ENCODE measurements at places on chromosomes 6 and 20.

DNA sequence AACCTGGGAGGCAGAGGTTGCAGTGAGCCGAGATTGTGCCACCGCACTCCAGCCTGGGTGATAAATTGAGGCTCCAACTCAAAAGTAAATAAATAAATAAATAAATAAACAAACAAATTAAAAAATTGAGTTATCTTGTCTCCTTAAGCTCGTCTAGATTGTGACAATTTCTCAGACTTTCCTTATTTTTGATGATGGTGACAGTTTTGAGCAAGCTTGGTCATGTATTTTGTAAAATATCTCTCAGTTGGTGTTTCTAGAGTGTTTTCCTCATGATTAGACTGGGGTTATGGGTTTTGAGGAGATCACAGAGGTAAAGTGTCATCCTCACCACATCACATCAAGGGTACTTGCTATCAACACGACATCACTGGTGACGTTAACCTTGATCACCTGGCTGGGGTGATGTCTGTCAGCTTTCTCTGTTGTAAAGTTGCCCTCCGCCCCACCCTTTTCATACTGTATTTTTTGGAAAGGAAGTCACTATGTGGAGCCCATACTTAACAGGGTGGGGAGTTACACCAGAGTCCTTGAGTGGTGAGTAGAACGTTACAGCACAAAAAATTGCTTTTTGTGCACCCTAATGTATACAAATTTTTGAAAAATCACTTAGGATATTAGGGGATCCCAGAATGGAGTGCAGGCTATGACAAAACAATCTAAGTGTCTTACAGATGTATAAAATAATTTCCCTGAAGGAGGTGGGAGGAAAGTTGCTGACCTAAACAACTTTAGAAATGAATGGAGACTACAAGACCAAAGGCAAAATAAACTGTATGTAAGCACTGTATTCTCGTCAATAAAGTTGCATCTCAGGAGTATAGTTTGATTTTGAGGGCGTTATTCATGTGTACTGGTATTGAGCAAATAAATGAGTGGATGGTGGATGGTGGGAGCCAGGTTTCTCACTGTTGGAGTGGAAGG lies 116.4 kb upstream of the SGK1 start:
- DNase-seq = no peak

GRCh38 chr20:42435230-42435629 lies 754.5 kb downstream of the PTPRT start:
- DNase-seq = no peak

GRCh38 chr6:45822873-45823272 lies 192.8 kb downstream of the CLIC5 start:
- no peak for DNase-seq

- no peak for DNase-seq
Measured at GRCh38 chr6:130161683-130162404, 60.9 kb downstream of the SAMD3 start.

GRCh38 chr6:15614277-15614676 lies 48.6 kb downstream of the DTNBP1 start:
- DNase-seq = no peak

DNA sequence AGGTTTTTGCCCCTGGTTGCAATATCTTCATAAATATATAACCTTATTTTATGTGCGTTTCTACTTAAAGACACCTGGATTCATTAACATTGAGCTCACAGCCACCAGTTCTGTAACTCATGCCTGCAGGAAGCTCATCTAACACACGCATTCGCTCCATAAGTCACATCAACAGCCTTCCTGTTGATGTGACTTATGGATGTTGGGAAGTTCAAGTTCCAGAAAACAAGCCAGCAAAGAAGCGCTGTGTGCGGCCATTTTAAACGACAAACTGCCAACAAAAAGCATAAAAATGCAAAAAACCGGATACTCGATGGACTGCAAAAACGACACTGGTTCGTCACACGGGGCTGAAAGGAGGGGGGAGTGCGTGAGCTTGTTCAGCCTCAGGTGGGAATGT lies 77.9 kb upstream of the NFATC2 start:
- DNase-seq = no peak

DNA sequence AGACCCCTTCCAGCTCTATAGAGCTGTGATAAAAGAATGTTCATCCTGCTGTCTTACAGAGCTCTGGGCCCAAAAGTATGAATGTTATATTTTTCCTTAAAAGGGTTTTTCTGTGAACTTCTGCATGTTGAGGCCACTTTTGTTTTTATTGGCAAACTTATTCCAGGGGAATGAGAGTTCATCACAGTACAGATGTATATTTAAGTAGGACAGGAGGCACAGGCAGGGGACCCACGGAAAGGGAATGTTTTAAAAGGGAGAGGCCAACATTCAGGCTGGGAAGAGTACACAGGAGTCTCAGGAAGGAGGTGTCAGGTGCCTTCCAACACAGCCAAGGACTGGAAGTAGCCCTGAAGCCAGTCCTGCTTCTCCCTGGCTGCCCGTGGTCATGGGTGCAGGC lies 148.4 kb downstream of the EYA2 start:
- no peak for DNase-seq

GRCh38 chr6:1335367-1336037 lies 23.6 kb downstream of the FOXQ1 start:
- no peak for DNase-seq

GRCh38 chr6:87832025-87832825 lies 130.2 kb upstream of the AKIRIN2 start:
- peak; percentile 17 for DNase-seq

DNA sequence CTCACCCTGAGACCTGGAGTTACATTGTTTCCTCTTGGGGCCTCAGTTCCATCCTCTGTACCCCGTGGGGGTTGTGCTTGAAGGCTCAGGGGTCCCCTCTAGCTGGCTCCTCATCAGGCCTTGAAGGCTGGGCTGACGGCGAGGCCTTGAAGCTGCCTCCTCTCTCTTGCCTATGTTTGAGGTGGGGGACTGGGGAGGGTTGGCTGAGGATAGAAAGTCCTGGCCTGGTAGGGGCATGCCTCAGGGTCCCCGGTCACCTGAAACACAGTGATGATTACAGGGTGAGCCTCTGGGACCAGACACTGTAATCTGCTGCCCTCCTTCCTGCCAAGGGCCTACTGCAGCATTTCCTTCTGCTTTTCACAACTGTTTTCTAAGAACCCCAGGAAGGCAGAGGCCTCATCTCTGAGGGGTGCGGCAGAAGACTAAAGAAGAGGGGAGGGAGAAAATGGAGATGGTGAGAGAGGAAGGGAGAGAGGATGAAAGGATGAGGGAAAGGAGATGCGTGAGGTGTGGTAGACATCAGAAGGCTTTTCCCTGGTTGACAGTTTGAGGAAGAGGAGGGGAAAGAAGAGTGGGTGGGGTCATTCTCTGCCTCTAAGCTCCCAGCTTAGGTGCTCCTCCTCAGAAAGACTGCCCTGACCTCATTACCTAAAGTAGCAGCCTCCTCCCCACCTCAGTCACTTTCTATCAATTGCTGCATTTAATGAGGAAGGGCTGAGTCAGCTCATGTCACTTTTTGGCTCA lies 29.7 kb downstream of the VEGFA start:
- DNase-seq = no peak

GRCh38 chr6:20696676-20697075 lies 162.4 kb downstream of the CDKAL1 start:
- no peak for DNase-seq

GRCh38 chr20:21396599-21397340 lies 556 bp downstream of the NKX2-4 start:
- DNase-seq = no peak

DNA sequence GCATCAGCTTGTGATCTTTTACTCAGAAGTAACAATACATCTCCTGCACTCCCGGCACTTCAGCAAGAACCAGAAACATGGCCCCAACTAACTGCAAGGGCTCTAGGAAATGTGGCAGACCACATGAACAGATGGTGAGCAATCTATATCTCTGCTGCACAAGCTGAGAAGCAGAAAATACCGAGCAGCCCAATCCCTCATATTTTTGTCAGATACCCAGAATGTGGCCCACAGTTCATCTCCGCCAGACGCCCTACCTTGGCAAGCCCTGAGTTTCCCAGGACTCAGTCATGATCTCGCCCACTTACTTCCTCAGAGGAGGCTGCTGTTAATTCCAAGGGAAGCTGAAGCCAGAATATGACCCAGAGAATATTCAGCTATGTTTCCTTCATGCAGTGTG lies 63.1 kb upstream of the PHACTR1 start:
- DNase-seq = no peak

All from immature natural killer cell (primary cell).